ENCODE measurements at places on chromosomes 6 and 20.

DNA sequence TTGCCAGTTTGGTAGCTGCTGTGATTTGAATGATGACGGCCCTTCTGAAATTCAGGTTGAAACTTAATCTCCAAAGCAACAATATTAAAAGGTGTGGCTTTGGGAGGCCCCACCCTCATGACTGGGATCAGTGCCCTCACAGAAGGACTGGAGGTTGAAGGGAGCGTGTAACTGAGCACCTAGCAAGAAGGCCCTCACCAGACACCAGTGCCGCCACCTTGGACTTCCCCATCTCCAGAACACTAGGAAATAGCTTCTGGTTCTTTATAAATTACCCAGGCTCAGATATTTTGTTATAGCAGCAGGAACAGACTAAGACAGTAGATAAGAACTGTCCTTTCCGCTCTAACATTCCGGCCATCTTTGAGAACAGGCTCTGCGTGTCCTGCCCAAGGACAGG is 243.1 kb downstream of the DLL1 start:
- DNase-seq, result no peak

GRCh38 chr6:158500016-158500735 is 59.7 kb upstream of the TMEM181 start:
- no peak for DNase-seq

GRCh38 chr6:104322841-104323240 is 536.9 kb downstream of the HACE1 start:
- DNase-seq, result no peak

DNA sequence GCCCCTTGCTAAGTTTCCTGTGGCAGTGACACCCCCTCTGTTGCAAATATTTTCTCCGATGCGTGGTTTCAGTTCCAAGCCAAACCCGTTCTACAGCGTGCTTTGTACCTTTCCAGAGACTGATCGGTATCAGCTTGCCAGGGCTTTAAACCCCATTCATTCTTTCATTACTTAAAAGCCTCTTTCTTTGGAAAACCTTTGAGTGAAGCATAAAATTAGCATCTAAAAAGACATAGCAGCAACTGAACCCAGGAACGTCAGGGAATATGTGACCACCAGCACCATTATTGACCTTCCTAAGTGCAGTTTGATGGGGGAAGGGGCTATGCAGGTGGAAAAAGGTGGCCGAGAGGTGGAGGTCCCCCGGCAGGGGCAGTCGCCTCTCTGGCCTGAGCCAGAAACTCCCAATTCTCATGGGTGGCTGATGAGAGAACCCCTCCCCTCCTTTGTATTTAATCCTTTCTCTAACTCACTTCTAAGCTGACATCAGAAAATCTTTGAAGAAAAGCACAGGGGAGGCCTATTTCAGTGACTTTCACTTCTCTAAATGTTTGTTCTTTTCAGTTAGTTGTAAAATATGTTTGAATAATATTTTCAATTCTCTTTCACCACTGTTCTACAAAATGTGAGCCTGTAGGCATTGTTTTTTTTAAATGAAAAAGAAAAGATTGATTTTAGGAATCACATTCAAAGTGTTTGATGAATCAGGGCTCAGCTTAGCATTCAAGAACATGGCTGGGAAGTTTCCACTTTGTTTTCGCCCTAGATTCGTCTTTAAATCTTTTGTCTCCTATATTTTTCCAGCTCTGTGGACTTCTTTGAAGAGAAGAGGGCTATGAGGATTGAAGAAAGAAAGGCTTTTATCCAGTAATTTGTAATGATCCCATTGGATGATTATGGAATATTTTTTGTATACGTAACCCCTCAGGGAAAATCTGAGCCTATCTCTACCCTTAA is 89.2 kb downstream of the RSPH3 start:
- DNase-seq, result peak; percentile 23

DNA sequence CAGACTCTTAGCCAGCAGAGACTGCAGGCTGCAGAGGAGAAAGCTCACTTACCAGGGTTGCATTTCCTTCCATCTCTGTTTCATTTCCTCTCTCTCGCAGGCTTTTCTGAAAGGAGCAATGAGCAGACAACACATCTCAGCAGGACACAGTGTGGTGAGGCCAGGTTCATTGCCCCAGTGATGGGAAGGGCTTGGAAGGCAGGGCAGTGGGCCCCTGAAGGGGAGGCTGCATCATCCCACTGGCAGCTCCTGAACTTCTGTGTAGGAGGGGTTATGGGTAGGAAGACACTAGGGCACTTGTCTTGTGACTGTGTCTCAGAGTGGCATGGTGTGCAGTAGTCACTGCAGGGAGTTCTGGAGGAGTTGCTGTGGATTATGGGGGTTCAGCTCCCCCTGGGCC is 246.8 kb downstream of the QKI start:
- DNase-seq, result peak; percentile 33

GRCh38 chr6:45707176-45707575 is 308.5 kb downstream of the CLIC5 start:
- no peak for DNase-seq

DNA sequence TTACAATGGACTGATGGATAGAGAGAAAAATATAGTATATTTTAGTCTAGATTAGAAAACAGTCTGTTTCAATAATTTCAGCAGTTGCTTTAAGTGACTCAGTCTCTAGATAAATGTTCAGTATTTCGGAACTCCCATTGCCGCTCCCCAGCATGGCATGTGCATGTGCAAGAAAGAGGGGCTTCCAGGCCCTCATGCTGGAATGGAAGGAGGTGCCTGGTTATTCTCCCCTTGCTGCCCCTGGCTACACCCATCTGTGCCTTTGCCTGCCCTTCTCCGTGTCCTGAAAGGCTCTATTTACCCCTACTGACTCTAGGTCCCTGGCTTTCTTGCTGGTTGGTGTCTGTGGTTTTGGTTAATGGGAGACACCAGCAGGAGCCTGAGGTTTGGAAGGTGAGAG is 115.7 kb upstream of the IFNGR1 start:
- no peak for DNase-seq

DNA sequence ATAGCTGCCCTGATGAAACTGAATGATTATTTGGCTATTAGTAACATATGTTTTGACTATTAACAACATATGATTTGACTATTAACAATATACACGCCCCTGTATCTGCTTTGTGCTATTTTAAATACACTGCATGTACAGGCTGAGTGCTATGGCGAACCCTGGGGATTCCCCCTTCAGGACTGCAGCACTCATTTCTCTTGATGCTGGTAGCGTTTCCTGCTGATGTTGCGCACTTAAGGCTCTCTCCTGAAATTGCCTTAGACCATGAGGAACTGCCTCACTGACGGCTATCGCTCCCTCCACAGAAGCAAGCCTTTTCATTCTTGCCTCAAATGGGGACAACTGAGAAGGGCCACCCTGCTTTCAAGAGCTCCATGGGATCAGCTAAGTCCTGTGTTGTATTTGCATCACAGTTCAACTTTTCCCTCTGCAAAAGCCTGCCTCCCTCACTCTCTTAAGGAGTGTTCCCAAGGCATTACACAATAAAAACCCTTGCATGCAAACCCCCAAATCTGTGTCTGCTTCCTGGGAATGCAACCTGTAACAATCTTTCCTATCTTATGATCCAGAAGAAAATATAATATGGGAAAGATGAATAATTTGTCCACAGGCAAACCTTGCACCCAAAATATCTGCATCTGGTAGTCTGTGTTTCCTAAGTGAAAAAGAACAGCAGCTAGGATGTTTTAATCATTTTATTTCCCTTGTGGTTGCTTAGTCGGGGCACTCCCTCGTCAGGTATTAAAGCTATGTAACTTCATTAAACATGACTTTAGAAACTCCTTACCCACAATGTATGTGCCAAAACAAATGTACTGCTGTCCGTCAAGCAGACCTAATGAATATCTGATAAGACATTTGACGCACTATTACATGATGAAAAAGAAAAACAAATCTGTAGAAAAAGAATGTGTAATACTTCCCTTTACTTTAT is 456.4 kb downstream of the COL12A1 start:
- DNase-seq, result no peak

GRCh38 chr6:166588691-166589336 is 2.3 kb upstream of the RAMACL start:
- no peak for DNase-seq

DNA sequence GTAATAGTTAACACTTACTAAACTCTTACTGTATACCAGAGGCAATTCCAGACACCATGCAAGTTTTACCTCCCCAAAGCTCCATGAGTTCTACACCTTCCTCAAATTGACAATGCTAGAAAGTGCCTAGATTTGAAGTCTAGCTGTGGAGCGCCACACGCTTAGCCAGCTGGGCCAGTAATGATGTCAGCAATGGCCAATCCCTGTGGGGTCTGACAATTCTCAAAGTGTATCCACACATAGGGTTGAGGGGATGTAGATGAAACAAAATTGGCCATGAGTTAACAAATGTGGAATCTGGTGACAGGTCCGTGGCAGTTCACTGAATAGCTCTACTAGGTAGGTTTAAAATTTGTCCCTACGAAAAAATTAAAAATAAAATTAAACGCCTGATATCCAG is 1.3 kb downstream of the ZNF343 start:
- DNase-seq, result no peak

- DNase-seq, result no peak
Measured at GRCh38 chr20:10790013-10790412, 116.2 kb upstream of the JAG1 start.

DNA sequence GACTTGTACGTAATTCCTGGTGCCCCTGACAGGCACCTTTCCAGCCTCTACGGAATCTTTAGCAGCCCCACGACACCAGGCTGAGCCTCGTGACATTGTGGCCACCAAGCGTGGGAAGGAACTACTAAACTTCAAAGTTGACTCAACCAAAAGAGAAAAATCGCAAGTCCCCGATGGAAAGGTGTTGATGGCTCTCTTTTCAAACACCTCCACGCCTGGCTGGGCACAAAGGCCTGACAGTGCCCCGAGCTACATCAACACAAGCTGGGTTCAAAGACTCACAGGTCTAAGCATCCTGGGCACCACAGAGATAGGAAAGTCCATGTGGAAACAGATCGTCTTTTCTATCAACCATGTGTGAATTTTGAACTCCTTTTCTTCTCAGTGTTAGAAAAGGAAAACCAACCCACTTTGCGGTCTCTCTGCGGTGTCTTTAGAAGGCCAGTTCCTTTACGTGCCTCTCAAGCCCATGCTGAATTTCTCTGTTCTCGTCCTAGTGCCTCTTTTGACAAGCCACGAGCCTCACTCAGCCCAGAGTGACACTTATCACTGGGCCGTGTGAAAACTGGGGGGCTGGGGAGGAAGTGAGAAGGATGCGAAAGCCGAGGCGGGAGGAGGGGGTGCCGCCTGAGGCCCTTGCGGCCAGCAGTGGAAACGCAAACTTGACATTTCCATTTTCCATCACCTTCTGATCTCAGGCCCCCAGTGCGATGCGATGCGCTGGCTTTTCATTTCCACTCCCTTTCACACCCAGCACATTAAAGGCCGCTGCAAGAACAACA is 59.4 kb downstream of the GFOD1 start:
- peak; percentile 78 for DNase-seq

Measured in CD4-positive, alpha-beta T cell treated with Interferon alpha-2 for 1 hour (primary cell).